Activated CD4-positive, alpha-beta T cell treated with anti-CD3 and anti-CD28 coated beads, Interleukin-2, Interleukin-4, amounts not matched to agents 100 ng/mL and 50 ng/mL, durations not matched to agents 16 hours and 8 hours (primary cell): ENCODE measurements at places on chromosomes 6 and 20.

DNA sequence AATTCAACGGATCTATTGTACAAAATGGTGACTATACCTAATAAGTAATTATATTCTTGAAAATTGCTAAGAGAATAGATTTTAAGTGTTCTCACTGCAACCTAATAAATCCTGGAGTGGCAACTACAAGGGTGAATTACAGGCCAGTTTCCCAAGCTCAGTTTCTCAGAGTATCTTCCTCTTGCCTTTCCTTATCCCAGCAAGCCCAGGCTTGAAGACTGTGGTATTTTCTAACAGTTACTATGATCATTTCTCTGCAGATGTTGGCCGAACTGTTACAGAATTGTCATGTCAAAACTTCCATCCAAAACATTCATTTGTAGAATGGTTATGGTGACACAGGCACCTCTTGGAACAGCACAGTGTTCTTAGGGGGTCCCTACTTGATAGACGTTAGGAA lies 138.1 kb upstream of the PTCHD4 start:
- no peak for DNase-seq

GRCh38 chr6:134346932-134347545 lies 29.1 kb upstream of the SGK1 start:
- no peak for DNase-seq

DNA sequence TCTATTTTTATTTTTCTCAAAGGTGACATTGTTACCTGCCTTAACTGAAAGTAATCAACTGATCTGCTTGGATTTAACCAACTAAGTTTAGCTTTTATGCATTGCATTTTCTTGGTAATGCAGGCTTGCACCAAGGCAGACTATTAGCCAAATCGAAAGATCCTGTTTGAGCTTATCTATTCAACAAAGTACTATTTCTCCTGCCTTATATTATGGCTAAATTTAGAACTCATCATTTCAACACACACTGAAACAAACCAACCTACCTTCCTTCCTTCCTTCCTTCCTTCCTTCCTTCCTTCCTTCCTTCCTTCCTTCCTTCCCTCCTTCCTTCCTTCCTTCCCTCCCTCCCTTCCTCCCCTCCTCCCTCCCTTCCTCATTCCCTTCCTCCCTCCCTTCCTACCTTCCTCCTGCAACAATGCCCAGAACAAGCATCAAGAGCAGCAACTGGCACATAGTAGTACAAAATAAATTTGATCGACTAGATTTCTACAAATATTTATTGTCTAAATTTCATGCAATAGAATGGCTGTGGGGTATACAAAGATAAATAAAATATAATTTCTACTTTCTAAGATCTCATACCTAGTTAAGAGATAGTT lies 17.0 kb upstream of the RNF182 start:
- DNase-seq = no peak

DNA sequence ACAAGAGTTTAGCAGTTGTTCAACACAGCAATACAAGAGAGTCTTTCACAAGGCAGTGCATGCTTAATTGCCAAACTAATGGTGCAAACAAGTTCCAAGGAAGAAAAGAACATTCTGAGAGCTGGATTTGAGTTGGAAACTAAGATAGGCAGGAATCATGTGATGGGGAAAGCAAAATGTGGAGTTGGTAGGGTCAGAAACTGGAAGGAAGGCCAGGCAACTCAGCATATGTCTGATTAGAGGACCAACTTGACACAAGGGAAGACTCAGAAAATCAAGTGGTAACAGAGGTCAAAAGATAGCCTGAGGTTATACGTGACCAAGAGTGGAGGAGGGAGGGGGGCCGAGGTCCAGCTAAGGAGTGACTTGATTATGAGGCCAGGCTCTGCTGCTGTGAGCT lies 117.3 kb downstream of the SMLR1 start:
- DNase-seq = no peak

DNA sequence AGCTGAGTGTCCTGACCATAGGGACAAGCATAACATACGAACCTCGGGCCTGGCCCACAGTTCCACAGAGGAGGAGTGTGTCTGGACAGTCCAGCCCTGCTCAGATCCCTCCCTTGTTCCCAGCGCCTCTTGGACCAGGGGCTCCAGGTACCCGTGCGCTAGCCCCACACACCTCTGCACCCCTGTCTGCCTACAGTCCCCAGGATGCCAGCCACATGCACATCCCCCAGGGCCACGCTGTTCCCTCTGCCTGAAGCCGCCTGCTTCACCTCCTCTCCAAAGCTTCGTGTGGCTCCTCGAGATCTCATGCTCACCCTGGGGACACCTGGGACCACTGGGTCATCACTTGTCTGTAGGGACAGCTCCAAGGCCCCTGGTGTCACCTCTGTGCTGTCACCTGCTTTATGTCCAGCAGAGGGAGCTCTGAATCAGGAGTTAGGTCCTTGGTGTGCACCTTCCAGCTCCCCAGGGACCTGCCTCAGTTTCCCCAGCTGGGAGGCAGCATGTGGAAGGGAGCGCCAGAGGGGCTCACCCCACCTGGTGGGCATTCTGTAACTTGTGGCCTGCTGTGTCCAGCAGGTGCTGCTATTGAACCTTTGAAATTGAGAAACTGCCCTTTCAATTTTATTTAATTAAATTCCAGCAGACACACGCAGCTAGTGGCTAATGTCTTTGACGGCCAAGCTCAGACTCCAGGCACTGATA lies 7.3 kb upstream of the YTHDF1 start:
- DNase-seq = peak; percentile 58

GRCh38 chr6:39416026-39416425 lies 93.5 kb upstream of the KCNK16 start:
- DNase-seq = no peak

- no peak for DNase-seq
These were observed 46.0 kb upstream of the TAGAP start for GRCh38 chr6:159090530-159091480.

DNA sequence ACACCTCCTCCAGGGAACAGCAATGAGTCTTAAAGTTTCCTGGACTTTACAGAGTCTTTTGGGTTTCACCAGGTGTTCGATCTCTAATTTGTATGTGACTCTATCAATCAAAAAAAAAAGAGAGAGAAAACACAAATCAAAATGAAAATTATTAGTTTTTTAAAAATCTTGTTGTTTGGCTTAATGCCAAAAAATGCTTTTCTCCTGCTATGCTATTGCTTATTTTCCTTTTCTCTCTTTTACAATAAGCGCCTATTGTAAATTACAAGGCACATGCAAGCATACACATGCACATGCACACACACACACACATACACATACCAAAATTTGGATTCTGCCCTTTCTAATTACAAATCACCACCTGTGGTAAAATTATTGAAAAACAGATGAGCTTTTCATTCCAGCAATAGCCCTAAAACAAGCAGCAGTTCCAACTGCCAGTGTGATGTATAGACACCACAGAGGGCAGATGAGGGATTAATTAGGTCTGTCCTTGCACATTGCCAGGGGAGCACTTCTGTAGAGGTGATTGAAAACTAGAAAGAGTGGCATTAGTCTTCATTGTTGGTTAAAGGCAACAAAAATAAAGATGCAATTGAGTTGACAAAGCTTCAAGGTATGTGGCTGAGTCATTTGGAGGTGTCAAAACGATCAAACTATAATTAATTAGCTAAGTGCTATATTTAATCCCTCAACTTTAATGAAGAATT lies 631.7 kb downstream of the TFAP2B start:
- no peak for DNase-seq

DNA sequence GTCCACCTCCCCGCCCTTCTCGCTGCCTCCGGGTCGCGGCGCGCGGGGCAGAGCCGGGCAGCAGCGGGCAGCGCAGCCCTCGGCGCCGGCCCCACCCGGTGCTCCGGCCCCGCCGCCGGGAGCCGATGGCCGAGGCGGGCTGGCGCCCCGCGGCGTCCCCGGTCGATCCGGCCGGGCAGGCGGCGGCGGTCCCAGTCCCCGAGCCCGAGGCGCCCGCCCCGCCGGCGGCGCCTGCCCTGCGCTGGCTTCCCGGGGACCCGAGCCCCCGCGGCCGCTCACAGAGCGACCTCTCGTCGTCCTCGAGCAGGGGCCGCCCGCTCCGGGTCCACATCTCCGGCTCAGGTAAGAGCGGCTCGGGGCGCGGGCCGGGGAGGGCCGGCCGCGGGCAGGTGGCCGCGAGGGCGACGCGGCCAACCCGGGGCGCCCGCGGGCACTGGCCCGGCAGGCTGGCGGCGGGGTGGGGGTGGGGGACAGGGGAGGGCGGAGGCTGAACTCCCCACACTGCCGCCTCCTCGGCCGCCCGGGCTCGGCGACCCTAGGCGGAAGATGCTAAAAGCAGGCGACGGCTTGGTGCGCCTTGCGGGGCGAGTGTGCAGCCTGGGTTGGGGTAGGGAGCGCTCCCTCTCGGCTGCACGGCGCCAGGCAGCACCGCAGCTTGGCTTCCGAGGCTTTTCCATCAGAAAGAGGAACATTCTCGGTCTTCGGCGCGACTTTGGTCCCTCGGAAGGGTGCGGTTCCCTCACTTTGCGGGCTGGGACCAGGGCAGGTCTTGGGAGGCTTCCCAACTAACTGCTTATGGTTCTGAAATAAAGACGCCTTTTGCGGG lies 25.6 kb upstream of the FUCA2 start:
- peak; percentile 67 for DNase-seq

DNA sequence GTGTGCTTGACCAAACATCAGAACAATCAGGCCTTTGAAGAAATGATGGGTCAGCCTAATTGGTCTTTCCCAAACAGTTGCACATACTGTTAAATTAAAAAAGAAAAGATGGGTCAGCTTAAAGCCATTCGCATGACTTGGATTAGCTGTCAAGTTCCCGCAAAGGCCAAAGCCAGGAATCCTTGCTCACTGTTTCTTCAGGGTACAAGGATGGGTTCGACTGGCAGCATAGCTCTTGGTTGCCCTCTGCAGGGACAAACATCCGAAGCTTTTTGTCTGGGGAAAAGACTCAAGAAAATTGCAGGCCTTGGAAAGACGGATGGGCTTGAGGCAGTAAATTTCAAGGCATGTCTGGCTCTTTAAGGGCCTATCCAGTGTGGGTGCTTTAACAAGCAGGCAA lies 168.0 kb downstream of the HDGFL1 start:
- no peak for DNase-seq
